ENCODE measurements at places on chromosomes 3 and 15.
A peak's percentile ranks its signal among the peaks of the same experiment; 100 is the strongest.

GRCh38 chr3:10398341-10398740 lies 77.4 kb upstream of the SEC13 start:
- no peak for DNase-seq

GRCh38 chr3:139505829-139506386 lies 29.6 kb upstream of the RBP2 start:
- no peak for DNase-seq

DNA sequence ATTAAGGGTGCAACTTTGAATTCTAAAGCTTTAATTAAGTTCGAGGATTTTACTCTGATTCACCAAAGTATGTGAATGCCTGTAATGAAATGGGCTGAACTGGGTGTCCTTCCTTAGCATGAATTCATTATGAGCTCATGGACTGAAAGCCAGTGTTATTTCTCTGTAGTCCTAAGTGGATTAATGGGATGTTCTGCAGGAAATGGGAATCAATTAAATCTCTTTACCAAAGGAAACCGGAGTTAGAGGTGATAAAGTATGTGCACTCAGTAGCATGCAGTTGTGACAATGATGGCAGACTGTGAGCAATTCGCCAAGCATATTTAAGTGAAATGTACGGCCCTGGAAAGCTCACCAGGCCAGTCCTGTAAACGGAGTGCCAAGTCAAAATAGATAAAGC lies 138.7 kb downstream of the CHL1 start:
- no peak for DNase-seq

DNA sequence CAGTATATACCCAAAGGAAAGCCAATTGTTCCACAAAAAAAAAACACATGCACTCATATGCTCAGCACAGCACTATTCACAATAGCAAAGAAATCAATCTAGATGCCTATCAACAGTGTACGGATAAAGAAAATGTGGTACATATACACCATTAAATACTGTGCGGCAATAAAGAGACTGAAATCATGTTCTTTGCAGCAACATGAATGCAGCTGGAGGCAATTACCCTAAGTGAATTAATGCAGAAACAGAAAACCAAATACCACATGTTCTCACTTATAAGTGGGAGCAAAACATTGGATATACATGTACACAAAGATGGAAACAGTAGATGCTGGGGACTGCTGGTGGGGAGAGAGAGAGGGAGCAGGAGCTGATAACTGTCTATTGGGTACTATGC lies 124.2 kb upstream of the AADACL2 start:
- no peak for DNase-seq

- no peak for DNase-seq
Observed at GRCh38 chr3:52283306-52283705, 4.3 kb upstream of the GLYCTK start.

- DNase-seq, result no peak
Observed at GRCh38 chr15:47504624-47505256, 212.6 kb upstream of the SEMA6D start.

DNA sequence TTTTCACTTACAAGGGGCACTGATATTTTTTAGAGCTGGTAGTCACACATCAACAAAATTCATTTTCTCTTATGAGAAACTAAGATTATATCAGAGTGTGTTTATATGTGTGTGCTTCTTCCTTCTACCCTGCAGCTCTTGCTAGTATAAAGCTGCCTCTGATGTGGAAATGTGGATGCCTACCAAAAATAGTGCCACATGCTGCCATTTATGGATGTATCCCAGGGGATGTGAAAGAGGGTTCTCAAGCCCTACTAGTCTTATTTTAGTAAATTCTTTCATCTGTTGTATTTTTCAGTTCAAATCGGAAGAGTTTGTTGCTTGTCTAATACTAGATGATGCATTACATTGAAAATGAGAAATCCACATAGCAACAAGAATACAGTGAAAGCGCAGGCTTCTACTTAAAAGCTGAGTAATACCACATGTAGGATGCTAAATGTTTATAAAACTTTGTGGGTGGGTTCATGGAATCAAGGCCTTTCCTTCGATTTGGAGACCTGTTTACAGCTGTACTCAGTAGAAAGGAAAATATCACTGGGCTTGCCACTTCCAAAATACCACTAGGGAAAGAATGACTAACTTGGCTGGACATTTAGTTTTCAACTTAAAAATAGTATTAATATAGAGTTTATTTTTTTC lies 399.2 kb downstream of the EPHA3 start:
- DNase-seq, result no peak

DNA sequence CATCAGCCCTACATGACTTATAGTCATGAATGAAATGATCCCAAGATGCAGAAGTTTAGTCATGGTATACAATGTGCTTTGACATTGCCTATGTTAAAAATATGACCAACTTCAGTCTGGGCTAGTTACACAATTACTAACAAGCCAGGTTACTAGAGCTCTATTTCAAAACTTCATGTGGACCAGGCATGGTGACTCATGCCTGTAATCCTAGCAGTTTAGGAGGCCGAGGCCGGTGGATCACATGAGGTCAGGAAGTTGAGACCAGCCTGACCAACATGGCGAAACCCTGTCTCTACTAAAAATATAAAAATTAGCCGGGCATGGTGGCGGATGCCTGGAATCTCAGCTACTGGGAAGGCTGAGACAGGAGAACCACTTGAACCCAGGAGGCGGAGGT lies 613.0 kb downstream of the CADM2 start:
- DNase-seq, result no peak

GRCh38 chr15:43789409-43789808 lies 2.7 kb upstream of the SERF2 start:
- no peak for DNase-seq

DNA sequence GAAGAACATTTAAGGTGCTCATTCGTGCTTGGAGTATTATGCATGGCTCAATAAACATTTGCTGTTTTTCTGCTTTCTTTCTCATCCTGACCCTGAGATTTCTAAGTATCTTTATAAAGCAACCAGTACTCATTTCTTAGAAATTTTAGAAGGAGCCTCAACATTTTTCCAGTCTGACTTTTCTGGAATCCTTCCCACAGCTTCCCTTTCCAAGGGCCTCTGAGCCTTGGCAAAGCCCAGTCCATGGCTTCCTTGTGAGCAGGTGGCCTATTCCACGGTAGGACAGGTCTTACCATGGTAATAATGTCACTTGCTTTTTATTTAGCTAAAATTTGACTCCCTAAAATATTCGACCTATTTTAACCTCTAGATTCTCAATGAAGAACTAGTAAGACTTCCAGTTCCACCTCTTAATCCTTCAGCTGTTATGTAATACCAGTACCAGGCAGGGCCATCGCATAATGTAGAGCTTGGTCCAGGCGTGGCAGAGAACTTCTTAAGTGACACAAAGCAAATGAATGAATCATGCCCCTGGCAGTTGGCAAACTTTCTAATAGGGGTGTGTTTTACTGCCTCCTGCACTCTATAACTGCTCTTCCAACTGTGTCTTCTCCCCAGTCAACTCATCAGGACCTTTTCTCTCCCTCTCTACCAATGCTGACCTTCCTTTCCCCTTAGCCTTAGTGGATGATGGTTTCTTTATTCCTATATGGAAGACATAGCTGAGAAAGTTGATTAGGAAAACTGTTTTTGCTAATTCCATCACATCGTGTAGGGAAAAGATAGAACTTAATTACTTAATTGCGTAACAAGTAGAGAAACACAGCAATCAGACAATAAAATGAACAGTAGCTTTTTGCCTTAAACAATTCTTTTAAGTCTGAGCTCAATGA lies 894 bp upstream of the TM4SF4 start:
- no peak for DNase-seq

GRCh38 chr15:39462691-39463090 lies 118.2 kb upstream of the THBS1 start:
- DNase-seq, result no peak

GRCh38 chr3:11047500-11047899 lies 55.0 kb downstream of the SLC6A1 start:
- no peak for DNase-seq

DNA sequence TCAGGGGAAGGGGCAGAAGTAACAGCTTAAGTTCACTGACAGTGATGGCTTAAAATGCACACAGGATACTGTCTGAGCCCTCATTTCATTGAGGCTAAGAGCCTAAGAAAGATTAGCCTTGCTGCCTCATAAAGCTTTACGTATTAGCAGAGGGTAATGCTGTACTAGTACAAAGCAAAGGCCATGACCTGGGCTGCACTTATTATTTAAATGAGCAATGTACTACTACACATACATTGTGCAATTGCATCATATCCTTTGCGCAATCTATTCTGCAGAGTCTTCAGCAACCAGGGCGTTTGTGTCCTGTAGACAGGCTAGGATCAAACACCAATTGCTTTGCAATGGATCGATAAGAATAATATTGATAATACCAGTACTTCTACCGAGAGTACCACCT lies 221.8 kb downstream of the TPRG1 start:
- DNase-seq, result no peak

GRCh38 chr3:14404631-14405359 lies 2.4 kb downstream of the SLC6A6 start:
- DNase-seq, result no peak

DNA sequence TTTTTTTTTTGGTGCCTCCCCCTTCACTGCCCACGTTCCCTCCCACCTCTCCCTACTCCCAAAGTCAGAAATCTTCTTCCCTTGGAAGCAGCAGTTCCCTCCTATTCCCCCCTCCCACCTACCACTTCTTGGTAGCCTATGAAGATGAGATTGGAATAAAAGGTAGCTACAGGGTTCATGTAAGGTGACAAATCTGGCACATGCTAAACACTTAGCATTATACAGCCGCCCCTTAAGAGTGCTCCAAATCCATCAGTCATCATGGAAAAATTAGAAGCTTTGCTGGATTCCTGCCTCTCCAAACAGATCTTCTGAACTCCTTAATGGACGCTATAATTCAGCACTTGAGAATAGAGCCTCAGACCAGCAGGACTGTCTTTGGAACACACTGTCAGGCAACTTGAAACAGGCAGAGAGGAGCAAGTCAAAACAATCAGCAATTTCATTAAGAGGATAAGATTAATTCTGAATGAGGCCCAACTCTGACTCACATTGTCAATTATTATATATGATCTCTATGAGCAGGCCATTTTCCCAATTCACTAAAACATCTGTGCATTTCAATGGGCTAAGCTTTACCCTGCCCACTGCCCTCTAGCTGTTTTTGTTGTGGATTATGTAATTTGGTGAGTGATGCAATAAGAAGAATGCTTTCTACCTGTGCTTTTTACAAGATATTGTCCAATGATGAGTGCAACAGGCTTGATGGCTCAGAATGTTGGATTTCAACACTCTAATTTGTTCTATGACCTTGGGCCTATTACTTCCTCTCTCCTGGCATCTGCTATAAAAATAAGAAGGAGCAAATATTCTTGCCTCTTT lies 34.6 kb upstream of the SPRED1 start:
- DNase-seq, result no peak

GRCh38 chr15:77118882-77119321 lies 48.0 kb upstream of the TSPAN3 start:
- peak; percentile 6 for DNase-seq

- peak; percentile 39 for DNase-seq
Observed at GRCh38 chr15:71743861-71744382, 66.4 kb upstream of the NR2E3 start.

DNA sequence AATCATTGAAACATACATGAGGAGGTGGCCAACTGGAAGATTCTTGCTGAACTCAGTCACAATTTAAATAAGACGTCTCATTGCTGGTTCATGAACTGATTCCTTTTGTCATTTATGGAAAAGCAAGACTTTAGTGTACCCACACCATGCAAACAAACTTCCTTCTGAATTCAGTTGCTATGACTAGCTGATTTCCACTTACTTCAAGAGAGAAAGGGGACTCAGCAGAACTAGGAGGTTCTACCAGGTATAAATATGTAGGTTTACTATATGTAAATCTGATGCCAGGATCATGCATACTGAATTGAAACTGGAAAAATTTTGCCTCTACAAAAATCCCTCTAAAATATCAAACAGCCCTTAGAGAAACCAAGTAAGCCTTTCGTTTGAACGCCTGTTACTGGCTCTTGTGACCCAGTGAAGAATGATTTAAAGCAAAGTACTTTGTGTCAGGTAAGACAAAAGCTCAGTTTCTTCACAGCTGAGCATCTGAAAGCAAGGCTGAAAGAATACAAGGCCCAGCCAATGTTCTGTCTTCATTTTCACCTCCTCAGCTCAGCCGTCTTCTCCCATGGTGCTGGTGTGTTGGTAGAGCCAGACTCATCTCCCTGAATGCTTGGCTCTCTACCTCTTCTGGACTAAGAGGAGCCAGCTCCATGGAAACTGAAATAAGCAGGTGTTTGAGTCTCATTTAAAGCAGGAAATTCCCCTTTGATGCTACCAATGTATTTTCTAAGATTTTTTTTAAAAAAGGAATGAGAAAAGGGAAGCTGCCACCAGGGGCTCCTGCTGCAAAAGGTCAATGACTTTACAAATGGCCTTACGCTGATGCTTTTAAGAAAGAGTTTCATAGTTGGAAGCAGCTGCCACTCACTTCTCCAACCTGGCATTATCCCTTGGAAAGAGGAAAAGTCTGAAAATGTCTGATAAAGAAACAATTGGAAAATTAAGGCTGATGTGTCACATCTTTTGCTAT lies 301.6 kb downstream of the EFHB start:
- no peak for DNase-seq

DNA sequence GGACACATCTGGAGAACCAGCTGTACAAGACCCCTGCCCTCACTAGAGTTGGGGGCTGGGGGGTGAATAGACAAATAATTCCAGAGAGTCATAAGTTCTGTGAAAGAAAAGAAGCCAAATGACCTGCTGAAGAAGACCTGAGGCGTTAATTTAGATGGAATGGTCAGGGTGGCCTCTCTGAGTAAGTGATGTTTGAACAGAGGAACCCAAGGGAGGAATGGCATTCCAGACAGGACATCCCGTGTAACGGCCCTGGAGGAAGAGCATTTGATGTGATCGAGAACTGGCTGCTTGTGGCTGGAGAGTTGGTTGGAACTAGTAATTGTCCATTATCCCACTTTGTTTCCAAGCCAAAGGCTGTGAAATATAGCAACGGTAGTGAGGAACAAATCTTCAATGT lies 1.7 kb downstream of the NR2C2 start:
- DNase-seq, result no peak

- no peak for DNase-seq
Observed at GRCh38 chr15:38053776-38054175, 119.3 kb downstream of the TMCO5A start.

DNA sequence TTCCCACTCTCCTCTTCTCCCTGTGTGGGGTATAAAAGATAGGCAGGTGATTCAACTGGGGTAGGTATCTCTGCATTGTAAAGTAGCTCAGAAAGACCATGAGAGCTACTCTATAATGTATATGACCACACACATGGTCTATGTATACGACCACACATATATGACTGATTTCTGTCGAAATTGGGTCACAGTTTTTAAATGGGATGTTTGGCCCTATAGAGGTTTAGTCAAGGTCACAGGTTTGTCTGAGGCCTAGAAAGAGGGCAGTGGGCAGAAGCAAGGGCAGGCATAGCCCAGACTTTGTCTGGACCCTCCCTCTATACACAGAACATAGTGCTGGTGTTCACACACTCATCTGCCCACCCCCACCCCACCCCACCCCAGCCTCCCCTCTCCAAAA lies 4.4 kb downstream of the LAMP3 start:
- no peak for DNase-seq

GRCh38 chr15:57537488-57538264 lies 54.0 kb upstream of the MYZAP start:
- no peak for DNase-seq

All from T follicular helper cell (primary cell).